Activated CD4-positive, alpha-beta T cell treated with anti-CD3 and anti-CD28 coated beads for 36 hours (primary cell): ENCODE measurements at places on chromosomes 5 and 9. TPM values are rescaled to one million over a fixed set of nuclear protein-coding genes. Genes with fewer than 3 reads are reported as not detected.
A peak's percentile ranks its signal among the peaks of the same experiment; 100 is the strongest.

- DNase-seq: no peak
Measured at GRCh38 chr9:72894342-72894741, 58.5 kb downstream of the ALDH1A1 start.

- DNase-seq: no peak
Measured at GRCh38 chr9:73515216-73515615, 363.6 kb downstream of the ANXA1 start.

DNA sequence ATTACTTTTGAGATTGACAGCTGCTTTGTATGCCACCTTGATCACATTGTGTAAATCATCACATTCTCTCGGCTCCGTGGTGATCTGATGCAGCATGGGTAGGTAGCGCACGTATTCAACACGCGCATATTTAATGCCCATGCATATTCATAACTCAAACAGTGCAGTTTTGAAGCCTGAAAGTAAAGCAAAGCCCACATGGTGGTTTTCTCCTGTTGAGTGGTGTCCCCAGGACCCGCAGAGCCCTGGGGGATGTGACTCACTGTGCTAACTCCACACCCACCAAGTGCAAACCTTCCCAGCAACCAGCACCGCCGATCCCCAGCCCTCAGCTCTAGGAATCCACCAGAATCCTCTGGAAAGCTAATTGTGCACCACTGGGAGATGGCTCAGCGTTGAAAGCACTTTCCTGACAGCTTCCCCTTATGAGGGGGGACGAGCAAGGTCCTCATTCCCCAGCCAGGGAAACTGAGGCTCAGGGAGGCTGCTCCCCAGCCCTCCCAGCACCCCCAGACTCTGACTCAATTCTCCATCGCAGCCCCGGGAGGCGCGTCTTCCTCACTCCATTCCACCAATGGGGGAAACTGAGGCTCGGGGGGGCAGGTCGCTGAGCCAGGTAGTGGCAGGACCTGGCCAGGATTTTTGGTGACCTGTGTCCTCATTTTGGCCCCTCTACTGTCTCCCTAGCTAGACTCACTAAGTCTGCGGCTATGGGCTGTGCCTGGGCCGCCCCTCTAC lies 46.4 kb downstream of the SARDH start:
- peak; percentile 54 for DNase-seq

DNA sequence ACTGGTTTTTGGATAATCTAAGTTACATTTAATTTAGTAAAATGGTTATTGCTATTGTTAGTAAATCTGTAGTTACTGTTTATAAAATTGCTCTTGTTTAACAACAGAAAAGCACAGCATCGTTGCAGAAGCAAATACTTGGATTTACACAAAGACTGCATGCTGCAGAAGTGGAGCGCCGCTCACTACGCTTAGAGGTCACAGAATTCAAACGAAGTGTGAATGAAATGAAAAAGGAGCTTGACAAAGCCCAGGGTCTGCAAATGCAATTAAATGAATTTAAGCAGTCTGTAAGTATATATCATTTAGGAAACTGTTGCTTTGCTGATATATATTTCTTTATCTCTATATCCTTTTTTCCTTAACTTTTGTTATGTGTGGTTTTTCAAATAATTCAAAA lies 226.0 kb downstream of the CCDC171 start:
- DNase-seq: no peak

GRCh38 chr5:155870636-155871035 lies 456.3 kb upstream of the SGCD start:
- DNase-seq: no peak

GRCh38 chr9:130664251-130665028 lies at the start of gene PRDM12:
Gene PRDM12 (plus strand): TSS chr9:130664594. CDS start chr9:130664654, 60 bp downstream.
- DNase-seq: peak; percentile 32

- no peak for DNase-seq
Measured at GRCh38 chr9:136247947-136248637, 2.5 kb upstream of the QSOX2 start.

DNA sequence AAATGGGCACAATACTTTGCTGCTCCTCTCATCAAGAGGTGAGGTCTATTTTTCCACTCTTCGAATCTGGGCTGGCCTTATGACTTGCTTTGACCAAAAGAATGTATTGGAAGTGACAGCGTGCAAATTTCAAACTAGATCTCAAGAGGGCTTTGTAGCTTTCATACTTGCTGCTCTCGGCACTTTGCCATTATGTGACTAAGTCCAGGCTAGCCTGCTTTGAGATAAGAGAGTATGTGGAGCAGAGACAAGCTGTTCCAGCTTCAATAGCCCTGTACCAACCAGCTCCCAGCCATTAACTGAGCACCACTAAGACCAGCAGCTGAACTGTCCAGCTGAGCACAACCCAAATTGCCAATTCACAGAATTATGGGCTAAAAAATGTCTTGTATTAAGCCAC lies 124.6 kb downstream of the ACER2 start:
- DNase-seq: no peak

- no peak for DNase-seq
Measured at GRCh38 chr5:134945041-134945440, 22.7 kb upstream of the CATSPER3 start.

DNA sequence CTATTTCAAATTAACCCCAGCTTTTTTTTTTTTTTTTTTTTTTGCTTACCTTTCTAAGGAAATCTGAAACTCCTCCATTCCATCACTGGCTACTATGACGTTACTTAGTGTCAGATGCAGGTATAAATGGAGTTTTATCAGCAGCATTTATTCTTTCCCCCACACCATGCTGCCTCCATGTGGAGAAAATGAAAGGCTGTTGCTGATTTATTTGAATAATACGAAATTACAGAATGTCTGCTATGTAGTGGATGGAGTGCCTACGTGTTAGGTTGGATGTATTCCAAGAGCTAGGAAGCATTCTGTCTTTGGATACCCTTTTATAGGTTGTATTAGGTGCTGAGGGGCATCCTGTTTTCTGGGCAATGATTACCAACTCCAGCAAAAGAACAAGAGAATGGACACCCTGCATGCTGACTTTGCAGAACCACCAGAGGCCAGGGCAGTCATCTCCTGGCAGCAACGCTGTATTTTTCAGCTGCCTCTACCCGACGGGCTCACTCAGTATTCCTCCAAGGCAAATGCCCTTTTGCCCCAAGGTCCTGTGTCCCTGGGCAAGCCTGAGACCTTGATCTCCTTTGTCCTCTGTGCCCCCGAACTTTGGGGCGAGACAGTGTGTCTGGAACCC lies 199.5 kb downstream of the ALDH1A1 start:
- DNase-seq: no peak

DNA sequence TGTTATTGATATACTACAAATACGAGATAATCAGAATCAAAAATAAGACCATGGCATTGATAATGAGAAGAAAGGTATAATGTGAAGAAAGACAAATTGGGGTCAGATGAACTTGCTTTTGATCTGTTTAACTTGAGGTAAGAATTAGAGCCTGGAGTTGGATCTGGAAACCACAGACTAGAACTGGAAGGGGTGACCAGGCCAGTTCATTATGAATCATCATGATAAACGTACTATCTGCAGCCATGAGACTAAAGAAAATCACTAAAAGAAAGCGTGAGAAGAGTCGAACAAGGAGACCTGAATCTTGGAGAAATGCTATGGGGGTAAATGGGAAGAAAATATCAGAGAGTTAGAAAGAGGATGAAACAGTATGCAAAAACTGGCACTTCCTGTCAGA lies 967.5 kb downstream of the NR2F1-AS1 start:
- DNase-seq: no peak

- no peak for DNase-seq
Measured at GRCh38 chr5:76771705-76772405, 47.0 kb upstream of the F2RL1 start.

DNA sequence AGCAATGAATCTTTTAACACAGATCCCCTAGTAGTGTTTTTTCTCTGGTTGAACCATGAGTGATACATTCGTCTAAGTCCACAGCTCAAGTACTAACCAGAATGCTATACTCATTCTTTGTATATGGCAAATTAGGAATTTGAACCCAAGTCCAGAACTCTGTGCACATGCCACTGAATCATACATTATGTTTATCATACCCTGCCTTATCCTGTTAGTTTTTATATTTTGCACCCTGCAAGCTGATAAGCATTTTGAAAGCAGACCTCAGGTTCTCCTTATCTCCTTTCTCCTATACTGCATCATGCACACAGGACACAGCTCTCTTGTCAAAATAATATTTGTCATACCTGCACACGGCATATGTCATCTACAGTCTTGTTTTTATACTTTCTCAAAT lies 54.6 kb upstream of the ELL2 start:
- DNase-seq: no peak

TMEM215 gene
- not detected for total RNA-seq

PCDHGA12 gene
- total RNA-seq: 0.07 TPM

PDZD2 gene
- total RNA-seq: 0.14 TPM

ADAMTSL1 gene
- not detected for total RNA-seq

LECT2 gene
- not detected for total RNA-seq

FGF1 gene
- total RNA-seq: not detected

OSMR gene
- total RNA-seq: 0.26 TPM
